IPS DF 19.7 (cell line): ENCODE measurements at places on chromosomes 7 and 10.

GRCh38 chr7:41206267-41206666 lies 496.6 kb downstream of the INHBA start:
- no peak for DNase-seq

GRCh38 chr7:132782777-132783640 lies 206.7 kb upstream of the PLXNA4 start:
- DNase-seq: no peak

DNA sequence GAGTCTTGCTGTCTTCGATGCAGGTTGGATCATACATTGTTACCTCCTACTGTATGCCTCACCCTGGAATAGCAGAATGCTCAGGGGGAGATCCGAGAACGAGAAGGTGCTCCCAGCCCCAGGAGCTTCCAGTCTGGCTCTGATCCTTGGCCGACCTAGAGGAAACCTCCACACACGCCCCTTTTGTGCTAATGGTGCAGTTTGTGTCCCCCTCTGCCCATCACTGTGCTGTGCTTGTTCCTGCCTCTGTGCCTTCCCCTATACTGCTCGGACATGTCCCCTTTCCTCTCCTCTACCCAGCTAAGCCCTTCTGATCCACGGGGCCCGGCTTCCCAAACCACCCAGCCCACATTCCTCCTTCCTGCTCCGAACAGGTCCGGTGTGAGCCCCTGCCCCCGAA lies 32.5 kb downstream of the ZNF775 start:
- DNase-seq: no peak

DNA sequence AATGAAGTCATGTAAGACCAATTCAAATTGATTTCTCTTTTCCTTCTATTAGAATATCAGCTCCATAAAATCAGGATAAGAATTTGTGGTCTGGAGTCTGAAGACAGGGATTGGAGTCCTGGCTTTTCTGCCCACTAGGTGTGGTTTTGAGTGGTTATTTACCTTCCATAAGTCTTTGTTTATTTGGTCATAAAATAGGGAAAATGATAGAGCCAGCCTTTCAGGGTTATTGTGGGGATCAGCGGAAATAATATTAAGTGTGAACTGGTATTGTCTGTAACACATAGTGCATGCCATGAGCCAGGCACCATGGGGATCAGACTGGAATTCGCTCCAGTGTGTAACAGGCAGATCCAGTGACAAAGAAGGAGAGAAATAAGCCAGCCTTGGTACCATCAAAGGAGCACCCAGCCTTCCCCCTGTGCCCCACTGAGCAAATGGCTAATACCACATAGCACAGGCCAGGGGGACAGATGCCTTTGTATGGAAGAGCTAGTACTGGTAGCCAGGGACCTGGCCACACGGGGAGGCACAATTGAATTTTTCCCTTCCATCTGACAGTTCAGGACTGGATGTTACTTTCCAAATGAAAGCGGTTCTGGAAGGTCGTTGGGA lies 509.7 kb upstream of the PODXL start:
- no peak for DNase-seq

DNA sequence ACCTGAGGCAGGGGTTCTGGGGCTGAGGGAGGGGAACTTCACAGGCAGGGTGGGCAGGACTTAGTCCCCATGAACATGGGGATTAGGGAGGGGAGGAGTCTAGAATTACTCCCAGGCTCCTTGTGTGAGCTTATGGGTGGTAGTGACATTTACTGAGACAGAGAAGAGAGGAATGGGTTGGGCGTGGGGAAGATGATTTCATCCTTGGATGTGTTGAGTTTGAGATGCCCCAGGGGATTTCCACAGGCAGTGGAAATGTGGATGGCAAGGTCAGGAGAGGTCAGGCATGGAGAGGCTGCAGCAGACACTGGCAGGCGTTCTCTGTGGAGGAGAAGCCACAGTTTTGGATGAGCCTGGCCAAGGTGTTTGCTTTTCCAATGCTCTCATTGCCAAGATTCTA lies 26.4 kb upstream of the GSDME start:
- DNase-seq: no peak

DNA sequence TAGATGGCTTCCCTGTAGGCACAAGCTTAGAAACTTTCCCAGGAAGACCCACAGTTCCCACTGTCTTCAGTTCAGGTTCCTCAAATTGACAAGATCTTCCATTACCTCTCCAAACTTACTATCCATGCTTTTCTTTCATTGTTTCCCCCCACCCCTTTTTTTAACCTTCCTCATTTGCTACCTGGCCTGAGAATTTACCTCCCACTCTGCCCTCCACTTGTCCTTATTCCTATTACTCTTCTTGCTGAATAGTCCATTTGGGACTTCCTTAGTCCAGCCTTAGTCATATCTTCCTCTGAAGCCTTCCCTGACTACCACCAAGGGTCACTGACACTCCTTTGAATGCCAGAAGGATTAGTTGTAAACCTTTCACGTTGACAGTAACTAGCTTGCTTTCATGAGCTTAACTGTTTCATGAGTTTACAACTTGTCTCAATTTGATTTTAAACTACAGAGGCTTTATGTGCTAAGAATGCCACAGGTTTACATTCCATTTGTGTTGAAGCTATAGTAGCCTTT lies 1.2 kb upstream of the CALU start:
- DNase-seq: no peak

DNA sequence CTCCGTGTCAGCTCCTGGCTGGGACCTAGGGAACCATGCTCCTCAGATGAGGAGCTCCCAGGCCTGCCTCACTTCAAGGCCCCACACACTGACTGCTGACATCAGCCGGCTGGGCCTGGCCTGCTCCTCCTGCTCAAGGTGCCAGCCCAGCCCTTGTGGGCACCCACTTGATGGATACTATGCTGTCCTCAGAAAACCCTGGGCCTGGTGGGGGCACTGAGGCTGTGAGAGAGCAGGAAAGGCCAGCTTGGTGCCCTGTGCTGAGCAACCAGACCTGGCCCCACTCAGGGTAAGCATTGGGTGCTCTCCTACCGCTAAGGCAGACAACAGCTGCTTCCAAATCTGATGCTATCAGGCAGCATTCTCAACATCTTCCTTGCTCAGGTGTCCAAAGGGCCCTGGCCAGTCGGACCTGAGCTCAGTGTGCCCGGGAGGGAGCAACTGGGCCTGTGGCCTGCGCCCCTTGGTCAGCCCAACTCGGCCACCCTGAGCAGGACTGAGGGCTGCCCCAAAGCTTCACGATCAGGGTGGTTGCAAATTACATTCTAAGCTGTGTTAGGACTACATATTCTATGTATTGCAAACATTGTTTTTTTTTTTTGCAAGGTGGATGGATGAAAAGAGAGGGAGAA lies 21.9 kb upstream of the ANTXRL start:
- DNase-seq: no peak

GRCh38 chr10:52668024-52668423 lies 104.6 kb downstream of the MBL2 start:
- no peak for DNase-seq

DNA sequence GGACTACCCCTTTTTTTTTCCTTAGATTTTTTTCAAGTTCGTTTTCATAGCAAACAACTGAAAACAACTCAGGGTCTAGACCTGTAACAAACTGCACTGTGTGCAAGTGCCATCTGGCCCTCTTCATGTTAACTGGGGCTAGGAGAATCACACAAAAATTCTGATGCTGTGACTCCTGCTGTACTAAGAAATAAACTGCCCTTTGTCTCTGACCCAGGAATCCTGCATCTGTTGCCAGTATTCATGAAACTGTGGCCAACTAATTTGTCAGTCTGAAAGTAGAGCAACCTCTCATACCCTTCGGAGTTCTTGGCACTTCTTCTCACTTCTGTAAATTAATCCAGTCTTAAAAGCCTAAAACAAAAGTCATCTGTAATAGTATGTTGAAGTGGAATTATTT lies 218.4 kb upstream of the PCDH15 start:
- DNase-seq: no peak

DNA sequence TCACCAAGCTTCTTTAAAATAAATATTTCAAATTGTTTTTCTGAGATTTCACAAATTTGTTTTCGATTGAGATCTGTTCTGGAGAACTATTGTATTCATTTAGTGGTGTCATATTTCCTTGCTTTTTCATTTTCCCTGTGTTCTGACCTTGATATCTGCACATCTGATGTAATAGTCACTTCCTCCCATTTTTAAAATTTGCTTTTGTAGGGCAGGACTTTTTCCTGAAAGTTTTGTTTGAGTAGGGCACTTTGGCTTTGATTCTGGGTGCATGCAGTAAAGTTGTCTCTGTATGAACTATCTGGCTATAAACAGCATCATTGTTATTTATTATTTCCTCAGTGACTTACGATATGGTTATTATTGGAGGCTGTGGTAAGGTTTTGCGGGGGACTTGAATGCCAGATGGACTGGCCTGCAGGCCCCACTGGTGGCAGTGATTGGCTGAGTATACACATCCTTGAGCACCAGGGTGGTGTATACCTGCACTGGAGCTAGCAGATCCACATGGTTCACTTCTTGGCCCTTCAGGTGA lies 83.6 kb downstream of the CSTF2T start:
- no peak for DNase-seq

DNA sequence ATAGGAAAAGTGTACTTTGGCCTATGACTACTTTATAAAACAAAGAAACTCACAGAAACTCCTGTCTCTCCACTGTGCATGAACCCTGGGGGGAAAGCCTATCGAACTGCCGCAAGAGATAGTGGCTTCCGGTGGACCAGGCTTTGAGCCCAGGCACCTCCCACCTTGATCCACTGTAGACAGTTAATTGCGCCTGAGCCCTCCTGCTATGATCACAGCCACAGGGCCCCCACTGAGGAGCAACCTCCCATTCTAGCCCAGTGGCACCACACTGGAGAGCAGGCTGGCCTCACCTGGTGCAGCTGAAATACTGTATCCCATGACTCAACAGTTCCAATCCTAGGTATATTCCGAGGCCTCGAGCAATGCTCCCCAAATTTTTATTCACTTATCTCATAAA lies 98.8 kb downstream of the COBL start:
- no peak for DNase-seq

GRCh38 chr7:17773289-17773626 lies 167.0 kb downstream of the SNX13 start:
- no peak for DNase-seq

GRCh38 chr7:34839645-34840044 lies 181.6 kb downstream of the NPSR1 start:
- no peak for DNase-seq

DNA sequence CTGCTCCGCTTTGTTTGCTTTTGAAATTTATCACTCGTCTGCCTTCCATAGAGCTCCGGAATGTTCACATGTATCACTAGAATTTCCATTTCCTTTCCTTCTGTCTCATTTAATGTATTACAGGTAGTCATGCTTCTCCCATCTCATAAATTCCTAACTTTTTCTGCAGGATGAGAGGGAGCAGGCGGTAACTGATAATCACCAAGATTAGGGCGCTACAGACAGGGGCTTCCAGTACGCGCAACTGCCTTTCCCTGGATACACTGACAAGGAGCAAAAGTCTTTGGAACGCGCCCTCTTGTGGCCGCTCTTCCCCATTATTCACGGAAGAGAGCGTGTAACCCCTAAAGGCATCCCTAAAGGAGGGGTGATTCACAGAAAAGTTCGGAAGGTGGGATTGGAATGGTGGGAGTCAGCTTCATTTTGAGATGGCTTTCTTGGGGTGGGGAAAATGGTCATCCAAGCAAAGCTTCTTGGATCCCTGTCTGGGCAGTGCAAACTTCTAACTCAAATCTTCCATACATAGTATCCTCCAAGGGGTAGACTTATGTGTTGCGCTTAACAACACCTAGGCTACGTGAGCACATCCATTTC lies 6.5 kb downstream of the INHBA start:
- DNase-seq: peak; percentile 63

GRCh38 chr10:91415816-91416215 lies 5.7 kb downstream of the HECTD2 start:
- DNase-seq: no peak

DNA sequence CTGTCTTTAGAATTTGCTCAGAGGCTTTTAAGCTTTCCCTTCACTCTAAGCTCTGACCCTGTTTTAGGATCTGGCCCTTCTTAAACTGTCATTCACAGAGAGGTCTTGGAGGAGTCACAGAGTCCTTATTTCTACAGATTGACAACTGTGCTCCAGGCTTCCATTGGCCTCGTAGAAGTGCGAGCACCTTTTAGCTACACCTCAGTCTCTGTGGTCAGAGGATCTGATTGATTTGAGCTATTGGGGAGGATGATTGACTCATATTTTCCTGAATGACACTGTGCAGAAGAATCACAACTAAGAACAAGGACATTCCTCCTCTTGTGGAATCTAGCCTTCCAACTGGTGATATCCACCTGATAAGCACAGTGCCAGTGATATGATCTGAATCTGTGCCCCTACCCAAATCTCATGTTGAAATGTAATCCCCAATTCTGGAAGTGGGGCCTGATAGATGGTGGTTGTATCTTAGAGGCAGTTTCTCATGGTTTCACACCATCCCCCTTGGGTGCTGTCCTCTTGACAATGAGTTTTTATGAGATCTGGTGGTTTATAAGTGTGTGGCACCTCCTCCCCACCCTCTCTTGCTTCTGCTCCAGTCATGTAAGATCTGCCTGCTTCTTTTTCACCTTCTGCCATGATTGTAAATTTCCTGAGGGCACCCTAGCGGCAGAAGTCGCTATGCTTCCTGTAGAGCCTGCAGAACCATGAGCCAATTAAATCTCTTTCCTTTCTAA lies 3.2 kb downstream of the CYP3A7 start:
- no peak for DNase-seq

- DNase-seq: no peak
Measured at GRCh38 chr7:16951483-16952080, 69.8 kb upstream of the AGR3 start.

DNA sequence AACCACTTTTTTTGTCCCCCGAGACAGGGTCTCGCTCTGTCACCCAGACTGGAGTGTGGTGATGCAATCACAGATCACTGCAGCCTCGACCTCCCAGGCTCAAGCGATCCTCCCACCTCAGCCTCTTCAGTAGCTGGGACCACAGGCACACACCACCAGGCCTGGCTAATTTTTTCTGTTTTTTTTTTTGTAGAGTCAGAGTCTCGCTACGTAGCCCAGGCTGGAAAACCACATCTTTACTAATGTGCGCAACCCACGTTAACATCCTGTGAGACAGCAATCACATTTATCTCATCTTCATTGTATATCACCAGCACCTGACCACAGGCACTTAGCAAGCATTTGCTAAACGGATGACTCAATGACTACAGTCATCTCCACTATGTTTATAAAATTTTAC lies 77.8 kb upstream of the ATP6V0A4 start:
- no peak for DNase-seq

DNA sequence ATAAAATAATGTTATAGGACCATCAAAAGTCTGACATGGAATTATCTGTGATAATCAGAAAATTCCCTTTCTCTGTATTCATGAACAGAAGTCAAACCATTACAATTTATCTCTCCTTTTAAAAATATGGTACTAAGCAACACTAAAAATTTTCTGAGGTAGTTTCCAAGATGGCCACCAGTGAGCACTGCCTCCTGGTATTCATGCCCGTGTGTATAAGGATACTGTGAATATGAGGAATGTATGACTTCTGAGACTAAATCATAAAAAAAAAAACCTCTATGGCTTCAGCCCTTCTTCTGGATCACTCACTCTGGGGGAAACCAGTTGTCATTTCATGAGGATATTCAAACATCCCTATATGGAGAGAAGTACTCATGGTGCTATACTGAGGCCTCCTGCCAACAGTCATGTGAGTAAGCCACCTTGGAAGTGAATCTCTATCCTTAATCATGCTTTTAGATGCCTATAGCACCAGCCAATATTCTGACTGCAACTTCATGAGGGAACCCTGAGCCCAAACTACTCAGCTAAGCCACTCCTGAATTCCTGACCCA lies 41.1 kb downstream of the SIRT1 start:
- DNase-seq: no peak
